Endodermal cell (in vitro differentiated cells): ENCODE measurements at places on chromosomes 7 and 10. TPM values are rescaled to one million over a fixed set of nuclear protein-coding genes. Genes with fewer than 3 reads are reported as not detected.

The TUBB8 gene
- 0.50 and 0.90 TPM in 2 replicates for total RNA-seq

The PCDH15 gene
- total RNA-seq: 0.13 to 0.58 TPM (median 0.42 TPM) in 3 replicates

The GRM3 gene
- 0.16 to 0.91 TPM (median 0.29 TPM) in 3 replicates for total RNA-seq

The SLC18A2 gene
- total RNA-seq: 0.24 to 0.99 TPM (median 0.34 TPM) in 3 replicates

The GATA3 gene
- total RNA-seq: 25.2 to 106 TPM (median 103 TPM) in 3 replicates

The TMEM184A gene
- 4.6 to 5.7 TPM (median 4.9 TPM) in 3 replicates for total RNA-seq

The HOXA2 gene
- total RNA-seq: not detected in 3 replicates
